Islet precursor cell (in vitro differentiated cells): ENCODE measurements at places on chromosomes 12 and 14.
A peak's percentile ranks its signal among the peaks of the same experiment; 100 is the strongest.

GRCh38 chr14:65054471-65055085 is 47.7 kb downstream of the MAX start:
- DNase-seq = peak; percentile 67

DNA sequence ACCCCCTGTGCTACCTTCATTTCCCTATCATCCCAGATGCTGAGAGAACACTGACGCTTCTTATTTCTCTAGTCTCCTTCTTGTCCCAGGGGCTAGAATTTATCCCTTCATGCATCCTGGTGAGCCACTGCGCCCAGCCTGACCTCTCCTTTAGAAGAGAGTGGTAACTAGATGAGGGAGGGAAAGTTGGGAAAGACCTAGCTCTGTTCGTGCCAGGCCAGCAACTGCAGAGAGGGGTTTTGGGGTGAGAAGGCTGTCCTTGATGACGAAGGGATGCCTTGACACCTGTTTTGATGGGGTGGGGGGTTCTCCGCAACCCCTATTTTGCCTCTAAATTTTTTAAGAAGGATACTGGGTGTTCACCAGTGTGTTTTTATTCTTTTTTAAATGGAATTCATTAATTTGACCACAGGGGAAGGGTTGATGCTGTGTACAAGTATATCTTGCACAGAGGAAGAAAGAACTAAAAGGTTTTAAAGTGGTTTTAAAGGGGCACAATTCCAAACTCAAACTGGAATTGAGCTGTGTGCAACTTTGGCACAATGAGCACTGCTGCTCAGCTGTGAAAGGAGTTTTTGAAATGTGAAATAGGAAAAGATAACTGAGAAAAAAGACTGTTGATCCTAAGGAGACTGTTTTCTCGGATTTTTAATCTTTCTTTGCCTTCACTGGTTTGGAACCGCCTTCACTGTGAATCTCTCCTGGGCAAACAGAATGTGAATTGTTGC is 7.0 kb upstream of the MMP19 start:
- DNase-seq = no peak

DNA sequence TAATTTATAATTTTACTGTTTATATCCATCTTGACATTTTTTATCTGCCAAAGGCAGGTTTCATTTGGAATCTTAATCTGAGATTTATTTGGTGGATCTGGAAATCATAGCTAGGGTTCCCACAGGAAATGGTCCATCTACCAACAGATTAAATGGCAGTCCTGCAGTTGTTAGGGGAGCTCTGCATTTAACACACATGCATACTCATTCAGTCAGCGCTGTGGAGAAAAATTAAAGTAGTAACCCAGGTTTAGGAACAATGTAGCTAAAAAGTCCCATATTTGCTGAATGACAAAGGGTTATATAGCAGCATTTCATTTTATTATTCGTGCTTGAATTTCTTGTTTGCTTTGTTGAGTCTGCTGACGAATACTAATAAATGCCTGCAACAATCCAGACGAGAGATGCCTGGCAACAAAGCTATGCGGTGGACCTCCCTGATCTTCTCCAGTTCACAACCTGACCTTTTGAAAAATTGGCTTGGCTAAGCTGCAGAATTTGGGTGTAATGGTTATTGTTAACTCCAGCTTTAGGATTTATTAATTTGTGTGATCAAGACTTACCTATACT is 59.8 kb downstream of the MIPOL1 start:
- DNase-seq = no peak

GRCh38 chr12:106332536-106332935 is 25.0 kb upstream of the POLR3B start:
- peak; percentile 7 for DNase-seq

GRCh38 chr14:80212023-80212397 is 706 bp upstream of the DIO2 start:
- peak; percentile 85 for DNase-seq

GRCh38 chr14:63551332-63551731 is 8.2 kb upstream of the PPP2R5E start:
- no peak for DNase-seq

DNA sequence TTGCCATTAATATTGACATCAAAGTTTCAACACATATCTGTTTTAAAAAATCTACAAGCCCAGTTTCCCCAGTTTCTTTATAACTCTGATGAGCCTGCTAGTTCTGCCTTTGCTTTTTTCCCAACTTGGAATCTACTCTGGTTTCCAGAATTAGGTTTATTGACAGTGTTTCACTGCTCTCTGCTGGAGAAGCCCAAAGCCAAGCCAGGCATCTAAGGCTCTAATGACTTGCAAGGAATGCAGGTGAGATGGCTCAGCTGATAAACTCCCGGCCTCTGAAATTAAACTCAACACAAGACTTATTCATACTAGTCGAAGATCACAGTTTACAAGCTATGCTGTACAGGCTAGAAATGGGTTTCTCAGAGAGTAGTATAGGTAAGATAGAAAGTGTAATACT is 54.3 kb downstream of the HMGA2 start:
- peak; percentile 94 for DNase-seq

DNA sequence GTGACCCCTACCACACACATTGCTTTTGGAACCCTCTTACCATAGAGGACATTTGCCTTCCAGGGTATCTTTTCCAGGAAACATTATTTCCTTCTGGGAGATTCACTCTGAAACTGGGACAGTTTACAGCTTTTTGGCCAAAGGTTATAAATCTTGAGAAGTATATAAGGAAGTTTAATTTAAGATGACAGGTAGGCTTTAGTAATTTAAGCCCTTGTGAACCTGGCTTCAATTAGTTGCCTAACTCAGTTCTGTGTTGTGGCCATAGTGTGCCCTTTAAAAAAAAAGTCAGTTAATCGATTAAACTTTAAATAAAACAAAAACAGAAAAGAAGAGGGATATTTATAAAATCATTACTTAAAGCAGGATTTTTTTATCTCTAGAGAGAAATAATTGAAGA is 142.9 kb downstream of the NAV3 start:
- DNase-seq = no peak

- DNase-seq = peak; percentile 84
These were observed at the start of gene PAH for GRCh38 chr12:102917026-102917787. TSS of gene PAH (minus strand) at chr12:102917244. CDS start at chr12:102917130, 114 bp downstream.

DNA sequence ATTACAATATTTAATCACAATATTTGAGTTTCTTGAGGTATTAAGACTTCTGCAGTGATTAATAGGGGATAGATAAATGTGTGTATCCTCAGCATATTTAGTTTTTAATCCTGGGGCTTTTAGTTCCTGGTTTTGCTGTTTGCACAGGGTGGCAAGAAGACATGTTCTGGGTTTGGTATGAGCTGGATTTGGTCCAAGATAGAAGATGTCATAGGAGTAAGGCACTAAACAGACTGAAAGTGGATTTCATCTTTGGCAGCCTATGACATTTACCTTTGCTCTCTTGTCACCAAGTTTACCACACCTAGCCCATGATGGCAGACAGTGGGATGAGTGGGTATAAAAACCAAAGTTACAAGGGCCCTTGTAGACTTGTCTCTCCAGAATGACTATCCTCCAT is 168.2 kb downstream of the LRRK2 start:
- no peak for DNase-seq

DNA sequence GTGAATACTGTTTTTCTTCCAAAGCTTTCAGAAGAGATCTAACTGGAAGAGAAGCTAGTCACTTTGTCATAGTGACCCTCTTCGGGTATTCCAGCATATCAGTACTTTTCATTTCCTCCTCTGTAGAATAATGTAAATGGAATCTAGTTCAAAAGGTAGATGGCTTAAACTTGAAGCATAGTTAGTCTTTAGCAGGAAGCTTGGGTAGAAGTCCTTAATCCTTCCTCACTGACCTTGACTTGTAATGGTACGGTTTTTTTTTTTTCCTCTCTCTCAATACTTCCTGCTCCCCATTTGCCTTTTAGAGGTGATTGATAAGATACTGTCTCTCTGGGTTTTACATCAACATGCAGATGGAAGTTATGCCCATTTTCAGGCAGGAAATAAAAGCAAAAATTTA is 1.7 kb downstream of the FBXO34 start:
- DNase-seq = no peak

DNA sequence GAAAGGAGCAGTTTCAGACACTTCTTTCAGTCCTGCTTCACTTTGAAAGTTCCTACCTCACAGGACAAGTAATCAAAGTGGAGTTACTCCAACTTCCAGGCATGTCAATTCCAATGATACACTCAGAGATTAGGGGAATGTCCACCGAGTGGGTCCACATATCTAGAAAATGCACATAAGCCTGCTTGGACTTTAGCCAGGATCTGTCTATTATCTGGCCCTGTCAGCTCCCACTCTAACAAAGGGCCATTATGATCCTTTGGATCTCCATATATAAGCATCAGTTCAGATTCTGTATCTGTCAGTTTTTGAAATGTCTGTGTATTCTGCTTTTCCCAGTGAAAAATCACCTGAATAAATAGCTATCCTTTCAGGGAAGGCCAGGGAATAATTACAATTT is 112.9 kb upstream of the ATXN7L3B start:
- DNase-seq = no peak

DNA sequence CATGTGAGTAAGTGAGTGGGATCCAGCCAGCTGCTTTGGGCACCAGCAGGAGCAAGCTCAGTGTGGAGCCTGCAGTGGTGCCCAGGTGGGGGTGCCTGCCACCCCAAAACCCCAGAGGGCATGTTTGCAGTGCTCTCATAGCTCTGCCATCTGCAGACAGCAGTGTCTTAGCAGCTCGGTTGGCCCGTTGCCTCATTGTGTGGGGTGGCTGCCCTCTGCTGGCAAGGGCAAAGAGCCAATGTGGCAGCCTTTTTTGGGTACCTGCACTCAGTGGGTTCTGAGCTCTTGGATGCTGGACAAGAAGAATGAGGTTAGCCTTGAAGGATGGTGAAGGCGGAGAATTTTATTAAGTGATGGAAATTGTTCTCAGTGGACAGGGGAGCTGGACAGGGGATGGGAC is 52.3 kb downstream of the NEUROD4 start:
- peak; percentile 83 for DNase-seq

DNA sequence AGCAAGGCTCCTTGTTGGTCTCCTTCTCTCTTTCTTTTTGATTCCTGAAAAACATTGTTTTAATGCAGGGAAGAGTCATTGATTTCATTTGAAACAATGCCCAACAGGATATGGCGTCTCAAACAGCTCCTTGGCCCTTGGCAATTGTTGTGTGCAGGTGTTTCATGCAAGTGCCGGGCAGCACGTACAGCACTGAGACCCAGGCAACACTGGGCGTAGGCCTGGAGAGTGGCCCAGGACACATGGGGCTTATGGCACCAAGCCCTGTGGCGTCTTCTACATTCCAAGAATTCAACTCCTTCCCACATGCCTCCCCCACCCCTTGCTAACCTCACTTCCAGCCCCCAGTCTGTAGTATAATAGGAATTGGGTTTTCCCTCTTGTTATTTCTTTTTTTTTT is 230.4 kb downstream of the SPTSSA start:
- no peak for DNase-seq

GRCh38 chr12:95796225-95796981 is 5.8 kb upstream of the NTN4 start:
- DNase-seq = no peak

GRCh38 chr12:91140026-91140931 is 29.0 kb upstream of the LUM start:
- no peak for DNase-seq

- no peak for DNase-seq
These were observed 100.7 kb upstream of the SLC38A4 start for GRCh38 chr12:46926526-46926925.

DNA sequence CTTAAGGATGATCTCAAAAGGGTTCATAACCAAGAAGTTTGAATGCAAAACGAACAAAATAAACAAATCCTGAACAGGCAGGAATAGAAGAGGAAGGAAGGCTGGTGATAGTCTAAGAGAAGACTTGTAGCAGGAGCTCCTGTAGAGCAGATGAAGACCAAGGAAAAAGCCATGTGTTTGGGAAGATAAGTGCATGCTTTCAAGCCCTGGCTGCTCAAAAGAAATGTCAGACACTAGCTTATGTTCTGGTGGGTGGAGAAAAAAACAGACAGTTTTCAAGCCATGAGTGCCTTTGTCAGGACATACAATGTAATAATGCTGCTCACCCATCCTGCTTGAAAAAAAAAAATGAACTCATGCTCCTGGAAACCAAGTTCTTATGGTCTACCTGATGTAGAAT is 27.4 kb downstream of the TAOK3 start:
- no peak for DNase-seq

GRCh38 chr14:56813143-56813551 is 2.9 kb upstream of the OTX2 start:
- no peak for DNase-seq

- no peak for DNase-seq
These were observed 211.0 kb upstream of the NUDT4 start for GRCh38 chr12:93166541-93167307.

DNA sequence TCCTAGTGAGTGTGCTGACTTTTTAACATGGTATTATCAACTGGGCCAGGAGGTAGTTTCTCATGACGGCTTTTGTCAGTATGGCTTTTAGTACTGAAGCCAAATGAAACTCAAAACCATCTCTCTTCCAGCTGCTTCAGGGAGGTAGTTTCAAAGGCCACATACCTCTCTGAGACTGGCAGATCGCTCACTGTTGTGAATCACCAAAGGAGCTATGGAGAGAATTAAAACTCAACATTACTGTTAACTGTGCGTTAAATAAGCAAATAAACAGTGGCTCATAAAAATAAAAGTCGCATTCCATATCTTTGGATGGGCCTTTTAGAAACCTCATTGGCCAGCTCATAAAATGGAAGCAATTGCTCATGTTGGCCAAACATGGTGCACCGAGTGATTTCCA is 141.1 kb downstream of the HMGA2 start:
- no peak for DNase-seq

GRCh38 chr12:105053116-105053572 is 31.1 kb downstream of the ALDH1L2 start:
- DNase-seq = peak; percentile 88

GRCh38 chr12:79560225-79560889 is 130.4 kb downstream of the PAWR start:
- no peak for DNase-seq

DNA sequence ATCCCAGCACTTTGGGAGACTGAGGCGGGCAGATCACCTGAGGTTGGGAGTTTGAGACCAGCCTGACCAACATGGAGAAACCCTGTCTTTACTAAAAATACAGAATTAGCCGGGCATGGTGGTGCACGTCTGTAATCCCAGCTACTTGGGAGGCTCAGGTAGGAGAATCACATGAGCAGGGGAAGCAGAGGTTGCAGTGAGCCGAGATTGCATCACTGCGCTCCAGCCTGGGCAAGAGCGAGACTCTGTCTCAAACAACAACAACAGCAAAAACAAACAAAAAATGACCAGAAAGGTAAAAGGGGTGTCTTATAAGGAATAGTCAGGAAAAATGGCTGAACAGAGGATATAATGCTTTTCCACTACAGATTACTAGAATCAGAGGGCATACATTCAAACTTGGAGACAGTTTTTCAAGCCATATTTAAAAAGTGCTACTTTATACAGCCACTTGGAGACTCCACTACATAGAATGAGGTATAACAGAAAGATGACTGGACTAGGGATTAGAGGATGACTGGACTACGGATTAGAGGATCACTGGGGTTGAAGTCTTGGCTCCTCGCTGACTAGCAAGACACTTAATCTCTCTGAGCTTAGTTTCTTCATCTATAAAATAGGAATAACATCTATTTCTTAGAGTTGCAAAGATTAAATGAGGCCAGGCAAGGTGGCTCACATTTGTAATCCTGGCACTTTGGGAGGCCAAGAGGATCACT is 4.9 kb upstream of the CS start:
- no peak for DNase-seq
